Kidney glomerular epithelial cell (primary cell): ENCODE measurements at places on chromosomes 7 and 10.

- DNase-seq, result no peak
These were observed 226.7 kb upstream of the MDFIC start for GRCh38 chr7:114695182-114695581.

GRCh38 chr10:86393862-86394455 lies 27.4 kb upstream of the GRID1 start:
- no peak for DNase-seq

- DNase-seq, result no peak
These were observed 66.9 kb downstream of the MTPAP start for GRCh38 chr10:30282221-30282620.

- DNase-seq, result peak; percentile 91
These were observed 176.9 kb upstream of the ZWINT start for GRCh38 chr10:56537984-56538383.

GRCh38 chr7:55964261-55965099 lies at the start of gene NIPSNAP2:
TSS of gene NIPSNAP2 (plus strand) at chr7:55964585. CDS start at chr7:55964610, 25 bp downstream.
- DNase-seq, result peak; percentile 33

DNA sequence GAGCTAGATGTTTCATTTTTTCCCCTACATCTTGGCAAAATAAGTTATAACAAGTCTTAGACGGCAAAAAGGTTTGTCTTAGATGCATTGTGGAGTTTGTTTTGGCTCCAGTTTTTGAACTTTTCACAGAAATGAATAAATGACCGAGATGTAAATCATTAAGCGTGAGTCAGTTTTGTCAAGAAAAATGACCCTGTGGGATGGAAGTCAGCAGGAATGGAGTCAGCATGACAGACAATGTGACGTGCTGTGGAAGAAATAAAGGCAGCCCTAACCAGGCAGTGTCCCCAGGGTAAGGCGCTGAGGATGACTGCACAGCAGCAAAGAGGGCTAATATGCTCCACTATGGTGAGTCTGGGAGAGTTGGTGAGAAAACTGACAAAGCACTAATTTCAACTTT lies 163.2 kb downstream of the NOC3L start:
- no peak for DNase-seq

GRCh38 chr7:13639396-13639795 lies 350.1 kb downstream of the ETV1 start:
- no peak for DNase-seq
